Right renal pelvis (tissue), 4 donors: ENCODE measurements at places on chromosomes 1 and 21. TPM values are rescaled to one million over a fixed set of nuclear protein-coding genes. Genes with fewer than 3 reads are reported as not detected.

DNA sequence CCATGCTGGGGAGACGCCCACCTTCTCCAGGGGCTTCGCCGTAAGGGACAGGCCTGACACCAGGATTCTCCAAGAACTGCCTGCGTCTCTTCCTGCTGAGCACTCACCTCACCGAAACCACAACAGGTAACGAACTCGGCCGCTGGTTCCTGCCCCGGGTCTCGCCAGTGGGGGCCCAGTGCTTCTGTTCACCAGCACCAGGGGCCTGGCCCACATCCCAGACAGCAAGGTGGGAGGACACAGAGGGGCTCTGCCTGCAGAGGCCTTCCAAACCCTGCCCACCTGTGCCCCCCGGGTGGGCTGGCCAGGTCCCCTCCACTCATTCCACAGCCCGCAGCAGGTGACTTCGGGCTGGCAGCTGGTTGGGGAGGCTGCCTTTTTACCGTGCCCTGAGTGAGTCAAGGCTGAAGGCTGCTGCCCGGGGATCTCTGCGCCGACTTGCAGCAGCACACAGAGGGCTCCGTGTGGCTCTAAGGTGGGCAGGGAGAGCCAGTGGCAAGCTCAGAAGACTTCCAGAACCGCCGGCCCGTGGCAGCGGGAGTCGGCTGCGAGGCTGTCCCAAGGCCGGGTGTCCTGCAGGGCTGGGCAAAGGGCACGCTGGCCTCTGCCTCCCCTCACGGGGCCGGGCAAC lies 14.7 kb upstream of the COL18A1 start:
- no peak for DNase-seq

- DNase-seq = no peak
Measured at GRCh38 chr1:30877205-30877912, 31.2 kb downstream of the SDC3 start.

DNA sequence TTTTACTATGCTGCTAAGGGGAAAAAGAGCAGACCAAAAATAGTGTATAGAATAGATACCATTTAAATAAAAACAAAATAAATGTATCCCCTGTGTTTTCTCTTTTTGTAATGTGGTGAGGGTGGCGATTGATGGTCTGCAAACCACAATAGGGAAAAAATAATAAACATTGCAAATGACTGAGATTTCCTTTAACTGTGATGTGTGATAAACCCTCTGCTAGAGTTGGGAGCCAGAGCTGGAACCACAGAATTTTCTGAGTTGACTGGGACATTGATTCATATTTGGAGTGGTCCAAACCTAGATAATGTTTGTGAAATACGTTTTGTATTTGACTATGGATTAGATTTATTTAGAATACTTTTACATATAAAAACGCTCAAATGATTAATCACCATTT lies 70.6 kb upstream of the PTGFR start:
- DNase-seq = no peak

GRCh38 chr21:27536319-27536718 lies 569.4 kb upstream of the ADAMTS5 start:
- DNase-seq = no peak

SPATA1 gene
- 3.6 TPM for polyA plus RNA-seq

DNA sequence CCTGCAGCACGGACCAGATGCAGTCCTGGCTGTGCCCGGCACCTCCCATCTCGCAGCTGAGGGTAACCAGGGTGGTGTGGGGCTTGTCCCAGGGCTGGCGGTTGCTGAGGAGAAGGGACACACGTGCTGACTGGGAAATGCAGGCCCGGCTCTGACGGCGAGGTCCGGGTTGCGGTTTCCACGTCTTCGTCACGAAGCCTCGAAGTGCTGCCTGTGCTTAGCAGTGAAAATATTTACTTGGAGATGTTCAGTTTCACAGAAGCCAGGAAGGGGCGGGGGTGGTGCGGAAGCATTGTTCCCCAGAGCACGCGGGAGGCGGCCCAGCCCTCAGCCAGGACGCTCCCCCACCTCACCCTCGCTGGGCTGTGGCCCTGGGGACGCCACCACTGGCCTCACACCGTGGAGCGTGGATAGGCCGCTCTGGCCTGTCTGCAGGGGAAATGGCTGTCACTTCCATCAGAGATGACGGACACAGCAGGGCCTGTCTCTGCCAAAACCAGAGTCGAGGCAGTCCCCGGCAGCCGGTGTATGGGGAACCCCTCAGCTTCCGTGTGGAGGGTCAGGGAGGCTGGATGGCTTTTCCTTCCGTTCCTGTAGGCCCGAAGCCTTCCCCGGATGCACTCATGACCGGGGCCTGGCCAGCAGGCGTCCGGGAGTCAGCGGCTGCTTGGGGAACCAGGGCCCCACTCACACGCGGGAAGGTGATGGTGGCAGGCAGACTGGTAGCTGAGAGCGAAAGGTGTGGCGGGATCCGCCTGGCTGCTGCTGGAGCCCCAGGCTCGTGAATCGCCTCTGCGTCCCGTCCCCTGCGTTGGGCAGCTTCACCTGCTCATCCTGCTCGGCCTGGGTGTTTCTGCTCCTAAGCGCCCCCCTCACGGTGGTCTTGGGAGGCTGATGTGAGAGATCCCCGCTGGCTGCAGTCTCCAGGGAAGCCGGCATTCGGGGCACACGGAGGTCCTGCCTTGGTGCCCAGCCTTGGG lies 14.7 kb upstream of the POFUT2 start:
- DNase-seq = no peak

- no peak for DNase-seq
Measured at GRCh38 chr21:29601047-29601446, 302.3 kb downstream of the BACH1 start.

DNA sequence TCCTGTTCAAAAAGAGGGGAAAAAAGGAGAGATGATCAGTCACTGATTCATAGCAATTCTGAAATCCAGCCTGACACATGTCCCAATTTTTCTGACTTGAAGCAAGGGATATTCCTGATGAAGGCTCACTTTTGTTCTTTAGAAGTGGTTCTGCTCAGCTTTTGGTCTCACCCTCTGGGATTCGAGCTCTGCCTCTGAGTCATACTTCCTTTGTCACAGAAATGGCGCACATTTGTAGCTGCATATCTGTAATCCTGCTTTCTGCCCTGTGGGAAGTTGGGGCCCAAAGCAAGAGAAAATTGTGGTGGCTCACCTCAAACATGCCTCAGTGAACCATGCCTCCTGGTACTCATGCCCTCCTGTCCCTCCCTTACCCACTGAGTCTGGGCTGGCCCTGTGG lies 22.3 kb upstream of the FAM78B start:
- no peak for DNase-seq

- no peak for DNase-seq
Measured at GRCh38 chr1:203196371-203196770, 9.9 kb upstream of the CHI3L1 start.

- no peak for DNase-seq
Measured at GRCh38 chr21:37041706-37042271, 31.1 kb downstream of the PIGP start.

GRCh38 chr1:157073944-157074685 lies 25.5 kb downstream of the ETV3L start:
- peak; percentile 28 for DNase-seq

DNA sequence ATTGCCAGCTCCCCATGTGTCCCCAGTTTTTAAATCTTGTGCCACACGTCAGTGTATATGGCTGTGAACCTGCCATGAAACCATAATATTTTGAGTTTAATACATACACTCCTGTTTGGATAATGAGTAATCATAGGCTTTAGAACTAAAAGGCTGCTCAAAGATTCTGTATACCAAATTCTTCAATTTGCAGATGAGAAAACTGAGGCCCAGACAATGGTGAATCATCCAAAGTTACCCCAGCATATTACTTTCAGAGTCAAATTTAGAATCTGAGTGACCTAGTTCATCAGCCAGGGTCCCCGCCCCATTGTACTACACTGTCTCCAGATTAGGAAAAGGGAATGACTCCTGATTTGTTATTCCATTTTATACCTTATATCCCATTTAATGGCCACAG lies 224.6 kb downstream of the FGGY start:
- DNase-seq = no peak

- no peak for DNase-seq
Measured at GRCh38 chr1:34876406-34876805, 16.9 kb upstream of the SMIM12 start.

CAMK1G gene
- polyA plus RNA-seq = 6.6 TPM

AMY1B gene
- 0.42 TPM for polyA plus RNA-seq

GNG4 gene
- 4.6 TPM for polyA plus RNA-seq

DNA sequence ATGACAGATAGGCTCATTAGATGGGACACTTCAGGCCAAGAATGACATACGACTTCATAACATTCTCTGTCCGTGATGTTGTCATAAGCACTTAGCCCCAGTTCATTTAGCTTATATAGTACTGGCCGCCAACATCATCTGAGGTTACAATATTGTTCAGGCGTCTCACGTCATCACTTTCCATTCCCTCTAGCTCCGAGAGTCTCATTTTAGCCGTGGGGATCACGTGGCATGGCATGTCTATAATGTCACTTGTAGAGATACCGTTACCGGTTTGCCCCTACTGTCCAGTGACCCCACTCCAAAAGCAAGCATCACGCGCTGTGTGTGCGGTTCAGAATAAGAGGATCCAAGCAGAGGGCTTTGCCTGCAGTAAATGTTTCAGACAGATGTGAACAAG lies 34.6 kb upstream of the HEATR1 start:
- no peak for DNase-seq

DNA sequence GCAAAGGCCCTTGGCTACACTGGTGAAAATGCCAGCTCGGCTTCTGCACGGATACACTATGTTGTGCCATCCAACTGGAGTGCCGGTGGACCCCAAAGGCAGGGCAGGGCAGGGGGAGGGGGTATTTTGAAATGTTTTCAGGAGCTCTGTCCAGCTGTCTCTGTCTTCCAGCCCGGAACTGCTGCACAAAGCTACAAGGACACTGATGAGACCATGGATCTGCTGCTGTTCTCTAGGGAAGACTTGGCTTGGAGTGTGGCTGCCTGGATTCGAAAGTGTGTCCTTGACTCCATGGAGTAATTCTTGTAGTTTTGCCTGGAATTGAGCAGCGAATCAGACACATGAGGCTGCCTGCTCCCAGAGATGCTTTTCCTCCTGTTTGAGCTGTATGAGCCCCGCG lies 42.4 kb downstream of the TTC39A start:
- DNase-seq = no peak

DNA sequence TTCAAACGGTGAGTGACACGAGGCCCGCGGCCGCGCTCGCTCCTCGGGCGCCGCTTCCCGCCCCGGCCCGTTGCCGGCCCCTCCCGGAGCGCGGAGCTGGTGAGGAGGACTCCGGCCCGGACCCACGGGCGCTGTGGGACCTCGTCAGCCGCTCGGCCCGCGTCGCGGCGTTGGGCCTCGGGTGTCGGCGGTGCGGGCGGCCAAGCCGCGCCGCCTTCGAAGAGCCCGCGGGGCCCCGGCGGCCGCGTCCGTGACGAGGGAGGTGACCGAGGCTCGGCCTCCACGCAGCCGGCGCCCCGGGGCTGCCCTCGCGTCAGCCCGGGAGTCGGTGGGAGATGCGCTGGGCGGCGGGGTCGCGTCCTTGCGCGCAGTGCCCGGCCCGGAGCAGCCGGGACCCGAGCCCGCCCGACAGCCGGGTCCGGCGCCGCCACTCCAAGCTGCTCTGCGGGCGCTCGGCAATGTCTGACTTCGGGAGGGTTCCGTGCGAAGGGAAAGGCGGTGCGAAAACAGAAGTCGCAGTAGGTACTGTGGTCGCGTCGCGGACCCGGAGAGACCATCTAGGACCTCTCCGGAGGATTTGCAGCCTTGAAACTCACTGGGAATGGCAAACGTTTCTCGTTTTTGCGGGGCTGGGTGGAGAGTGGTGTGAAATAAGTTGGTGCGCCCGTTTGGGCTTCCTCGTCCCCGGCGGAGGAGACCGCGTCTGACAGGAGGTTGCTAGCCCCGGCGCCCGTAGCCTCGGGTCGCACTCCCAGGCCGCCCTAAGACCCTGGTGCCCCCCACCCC lies 829 bp downstream of the SPEN start:
- no peak for DNase-seq

TMEM82 gene
- polyA plus RNA-seq = 6.1 TPM

DNA sequence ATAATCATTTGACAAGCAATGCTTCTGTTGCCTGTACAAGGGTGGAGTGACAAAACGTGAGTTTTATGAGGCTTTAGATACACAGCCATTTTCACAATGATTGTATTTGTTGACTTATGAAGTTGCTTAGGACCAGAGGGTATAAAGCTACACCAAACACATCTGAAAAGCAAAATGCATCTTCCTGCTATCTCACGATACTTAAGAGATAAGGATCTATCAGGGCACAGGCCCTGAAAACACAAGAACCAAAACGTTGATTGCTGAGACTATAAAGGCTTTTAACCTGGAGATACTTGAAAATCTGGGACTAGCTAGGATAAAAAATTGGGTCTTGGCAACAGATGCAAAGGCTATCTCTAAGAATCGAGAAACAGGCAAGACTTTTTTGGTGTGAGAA lies 115.7 kb downstream of the SLC5A9 start:
- DNase-seq = no peak

DNA sequence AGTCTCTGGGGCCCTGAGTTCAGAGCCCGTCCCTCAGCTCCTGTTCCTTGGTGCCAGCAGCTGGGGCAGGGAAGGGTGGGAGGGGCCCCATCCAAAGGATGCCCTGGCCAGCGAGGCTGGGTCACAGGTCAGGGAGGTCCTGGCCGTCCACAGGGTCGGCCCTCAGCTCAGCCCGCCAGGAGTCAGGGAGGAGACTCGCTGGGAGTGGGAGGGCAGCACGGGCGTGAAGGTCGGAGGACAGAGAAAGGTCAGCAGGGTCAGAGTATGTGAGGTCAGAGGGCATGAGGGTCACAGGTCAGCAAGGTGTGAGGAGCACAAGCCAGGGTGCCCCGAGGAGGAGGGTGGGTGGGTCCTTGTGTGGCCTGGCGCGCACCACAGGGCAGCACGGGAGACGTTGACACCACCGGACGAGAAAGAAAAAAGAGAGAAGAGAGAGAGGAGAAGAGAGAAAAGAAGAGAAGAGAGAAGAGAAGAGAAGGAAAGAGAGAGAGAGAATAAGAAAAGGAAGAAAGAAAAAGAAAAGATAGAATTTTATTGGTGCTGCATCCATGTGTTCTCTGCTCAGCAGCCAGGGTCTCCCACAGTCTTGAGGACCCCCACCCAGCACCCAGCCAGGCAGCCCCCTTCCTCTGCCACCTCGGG lies 7.1 kb downstream of the PERM1 start:
- DNase-seq = no peak

DNA sequence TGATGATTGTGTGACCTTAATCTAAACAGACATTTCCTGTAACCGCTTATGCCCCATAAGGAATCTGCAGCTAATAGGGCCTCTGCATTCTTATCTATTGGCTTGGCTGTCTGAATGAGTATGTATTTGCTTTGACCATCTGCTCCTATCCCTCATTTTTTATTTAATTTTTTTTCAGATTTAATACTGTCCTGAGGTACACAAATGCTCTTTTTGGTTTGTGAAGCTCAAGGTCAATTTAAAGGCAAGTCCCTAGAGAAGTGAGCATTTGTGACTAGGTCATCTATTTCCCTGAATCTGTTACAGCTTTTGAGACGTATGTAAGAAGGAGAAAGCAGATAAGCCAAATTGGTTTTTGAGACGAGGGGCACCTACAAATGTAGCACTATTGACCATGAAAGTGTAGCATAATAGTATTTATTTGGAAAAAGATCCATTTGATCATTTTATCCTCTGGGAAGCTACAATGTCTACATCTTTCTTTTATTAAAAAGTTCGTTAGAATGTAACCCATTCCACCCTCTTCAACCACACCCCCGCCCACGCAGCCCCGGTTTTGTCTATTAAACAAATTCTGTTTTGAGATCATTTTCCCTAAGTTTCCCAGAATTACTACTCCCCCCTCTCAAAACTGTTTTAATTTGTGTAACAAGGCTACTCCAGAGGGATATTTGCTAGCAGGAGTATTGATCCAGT lies 69.2 kb upstream of the HSPA13 start:
- no peak for DNase-seq
